Kidney capillary endothelial cell (primary cell): ENCODE measurements at places on chromosomes 1 and 21.
A peak's percentile ranks its signal among the peaks of the same experiment; 100 is the strongest.

- peak; percentile 73 for DNase-seq
These were observed 14.1 kb upstream of the NUAK2 start for GRCh38 chr1:205335692-205336091.

- DNase-seq, result no peak
These were observed 6.1 kb upstream of the C4BPA start for GRCh38 chr1:207097871-207098324.

- DNase-seq, result no peak
These were observed 317.7 kb downstream of the MATN1 start for GRCh38 chr1:30405631-30406212.

- no peak for DNase-seq
These were observed 8.1 kb downstream of the PRXL2B start for GRCh38 chr1:2594641-2595131.

DNA sequence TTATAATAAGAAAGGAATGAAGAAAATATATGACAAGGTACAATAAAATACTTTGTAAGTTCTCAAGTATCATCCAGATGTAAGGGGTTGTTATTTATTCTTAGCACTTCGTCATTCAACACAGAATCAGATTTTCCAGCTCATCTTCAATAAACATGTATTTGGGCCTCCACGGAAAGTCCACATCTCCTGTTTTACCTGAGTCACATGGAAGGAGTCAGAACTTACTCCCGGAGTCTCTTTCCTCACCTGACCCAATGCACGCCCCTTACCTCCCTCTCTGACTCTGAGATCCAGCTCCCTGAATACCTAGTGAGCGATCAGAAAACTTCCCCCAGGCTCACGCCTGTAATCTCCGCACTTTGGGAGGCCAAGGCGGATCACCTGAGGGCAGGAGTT, 1.5 kb upstream of the PMVK start:
- DNase-seq, result no peak

DNA sequence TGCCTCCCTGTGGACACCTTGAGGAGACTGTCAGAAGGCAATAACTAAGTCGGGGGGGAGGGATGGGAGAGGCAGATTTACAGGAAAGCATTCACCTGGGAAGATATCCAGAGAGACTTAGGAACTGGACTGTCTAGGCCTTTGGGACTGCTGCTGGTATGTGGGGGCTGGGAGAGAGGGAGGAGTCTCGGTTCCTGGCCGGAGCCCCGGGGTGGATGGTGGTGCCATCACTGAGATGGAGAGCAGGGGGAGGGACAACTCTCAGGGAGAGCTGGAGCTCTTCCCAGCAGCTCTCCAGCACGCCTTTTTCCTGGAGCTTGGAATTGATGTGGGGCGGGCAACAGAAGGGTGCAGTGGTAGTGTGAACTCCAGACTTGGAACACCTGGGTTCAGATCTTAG, 22.1 kb downstream of the PTPRF start:
- DNase-seq, result no peak

GRCh38 chr1:30909365-30910068, 959 bp upstream of the SDC3 start:
- no peak for DNase-seq

DNA sequence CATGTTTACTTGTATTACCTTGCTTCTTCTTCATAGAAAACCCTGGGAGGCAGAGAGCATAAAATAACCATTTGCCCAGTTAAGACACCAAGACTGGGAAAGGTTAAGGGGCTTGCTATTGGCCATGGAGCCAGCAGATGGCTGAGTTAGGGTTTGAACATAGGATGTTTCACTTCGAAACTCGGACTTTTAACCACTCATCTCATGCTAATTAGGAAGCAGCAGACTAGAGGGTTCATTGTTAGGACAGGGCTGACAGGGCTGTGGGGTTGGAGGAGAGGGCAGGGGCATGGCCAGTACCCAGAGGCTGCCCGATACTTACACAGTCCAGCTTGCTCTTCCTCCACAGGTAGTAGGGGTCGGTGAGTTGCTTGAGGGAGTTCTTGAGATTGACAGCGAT, 17.0 kb downstream of the SLC26A9 start:
- no peak for DNase-seq

GRCh38 chr21:46606427-46606813, 1.5 kb upstream of the S100B start:
- DNase-seq, result no peak

GRCh38 chr1:45928486-45929205, 125.2 kb downstream of the MAST2 start:
- no peak for DNase-seq

DNA sequence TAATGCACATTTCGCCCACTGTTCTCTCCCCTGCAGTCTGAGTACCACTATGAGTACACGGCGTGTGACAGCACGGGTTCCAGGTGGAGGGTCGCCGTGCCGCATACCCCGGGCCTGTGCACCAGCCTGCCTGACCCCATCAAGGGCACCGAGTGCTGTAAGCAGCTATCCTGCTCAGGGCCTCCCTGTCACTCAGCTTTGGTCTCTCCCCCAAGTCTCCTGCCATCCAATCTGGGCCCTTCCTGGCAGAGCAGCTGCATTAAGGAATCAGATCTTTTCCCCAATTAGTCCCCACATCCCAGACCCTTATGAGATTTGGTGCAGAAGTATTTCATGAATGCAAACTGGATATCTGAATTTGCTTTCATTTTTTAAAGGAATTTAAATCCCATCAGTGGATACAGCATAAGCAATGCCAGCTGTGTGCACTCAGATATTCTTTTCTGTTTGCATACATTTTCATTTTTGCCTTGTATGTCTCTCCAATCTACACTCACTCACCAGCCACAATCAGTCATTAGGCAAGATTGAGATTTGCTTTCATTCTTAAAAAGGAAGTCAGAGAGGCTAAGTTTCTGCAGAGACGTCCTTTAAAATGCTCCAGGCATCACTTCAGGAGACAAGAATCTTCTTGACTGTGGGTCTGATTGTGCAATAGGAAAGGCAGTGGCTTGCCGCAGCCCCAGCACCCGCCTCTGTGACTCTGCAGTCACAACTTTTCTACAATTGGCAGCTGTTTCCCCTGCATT, 48.1 kb downstream of the ELAPOR1 start:
- no peak for DNase-seq

DNA sequence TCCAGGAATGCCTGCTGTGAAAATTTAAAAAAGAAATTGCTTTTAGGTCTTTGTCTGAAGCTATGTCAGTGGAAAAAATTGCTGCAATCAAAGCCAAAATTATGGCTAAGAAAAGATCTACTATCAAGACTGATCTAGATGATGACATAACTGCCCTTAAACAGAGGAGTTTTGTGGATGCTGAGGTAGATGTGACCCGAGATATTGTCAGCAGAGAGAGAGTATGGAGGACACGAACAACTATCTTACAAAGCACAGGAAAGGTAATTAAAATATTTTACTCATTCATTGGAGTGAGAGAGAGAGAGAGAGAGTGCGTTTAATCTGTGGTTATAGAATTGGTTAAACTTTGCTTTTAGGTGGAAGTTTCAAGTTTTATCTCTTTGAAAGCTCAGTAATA, 20.0 kb downstream of the CDC73 start:
- no peak for DNase-seq

DNA sequence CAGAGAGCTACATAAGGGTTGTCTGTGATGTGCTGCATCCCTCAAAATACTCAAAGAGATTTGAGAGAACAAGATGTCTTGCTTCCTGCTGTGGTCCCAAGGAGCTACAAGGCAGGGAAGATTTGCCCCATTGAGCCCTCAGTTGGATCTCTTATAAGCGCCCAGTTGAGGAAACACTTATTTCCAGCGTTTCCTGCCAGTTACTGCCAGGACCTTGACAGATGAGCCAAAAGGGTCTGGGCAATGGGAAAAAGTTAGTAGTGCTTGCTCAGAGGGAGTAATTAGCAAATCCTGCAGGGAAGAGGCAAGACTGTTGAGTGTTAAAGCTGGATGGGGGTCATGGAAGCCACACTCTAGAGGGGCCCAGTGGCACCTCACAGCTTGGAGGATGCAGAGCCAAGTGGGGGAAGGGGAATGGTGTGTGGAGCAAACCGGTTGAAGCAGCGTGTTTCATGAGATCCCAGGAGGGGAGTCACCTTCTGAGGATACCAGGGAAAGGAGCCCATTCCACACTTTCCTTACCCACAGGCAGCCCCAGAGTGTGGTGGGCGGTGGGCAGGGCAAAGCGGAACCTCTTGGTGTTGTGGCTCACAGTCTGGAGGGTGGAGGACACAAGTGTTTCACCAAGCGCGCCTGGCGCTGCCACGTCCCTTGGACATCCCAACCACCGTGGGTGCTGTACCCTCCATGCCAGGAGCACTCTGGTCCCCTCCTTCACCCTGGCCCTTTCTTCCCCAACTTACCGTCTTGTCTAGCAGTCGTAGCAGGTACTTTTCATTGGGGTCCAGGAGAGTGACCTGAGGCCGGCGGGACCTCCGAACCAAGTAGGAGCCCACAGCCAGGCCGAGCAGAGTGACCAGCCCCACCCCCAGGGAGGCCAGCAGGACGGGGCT, 805 bp downstream of the CYB5R1 start:
- no peak for DNase-seq

GRCh38 chr1:100481303-100481702, 56.6 kb upstream of the GPR88 start:
- DNase-seq, result no peak

DNA sequence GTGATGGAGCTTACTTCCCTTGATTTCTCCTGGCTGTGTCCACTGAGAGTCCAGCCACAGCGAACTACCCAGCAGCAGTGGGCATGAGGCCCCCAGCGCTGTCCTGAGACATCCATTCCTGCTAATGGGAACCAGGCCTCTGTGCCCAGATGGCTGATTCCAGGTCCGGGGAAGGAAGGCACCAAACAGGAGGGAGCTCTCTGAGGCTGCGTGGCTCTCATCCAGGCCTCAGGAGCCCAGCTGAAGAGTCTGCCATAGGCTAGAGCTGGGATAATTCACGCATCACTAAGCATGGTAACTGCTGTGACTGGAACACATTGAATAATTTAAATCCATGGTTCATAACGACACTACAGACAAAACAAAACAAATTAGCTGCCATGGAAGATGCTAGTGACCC, 24.7 kb upstream of the LRRC47 start:
- DNase-seq, result no peak

GRCh38 chr1:94098585-94099111, 22.3 kb downstream of the ABCA4 start:
- DNase-seq, result no peak

DNA sequence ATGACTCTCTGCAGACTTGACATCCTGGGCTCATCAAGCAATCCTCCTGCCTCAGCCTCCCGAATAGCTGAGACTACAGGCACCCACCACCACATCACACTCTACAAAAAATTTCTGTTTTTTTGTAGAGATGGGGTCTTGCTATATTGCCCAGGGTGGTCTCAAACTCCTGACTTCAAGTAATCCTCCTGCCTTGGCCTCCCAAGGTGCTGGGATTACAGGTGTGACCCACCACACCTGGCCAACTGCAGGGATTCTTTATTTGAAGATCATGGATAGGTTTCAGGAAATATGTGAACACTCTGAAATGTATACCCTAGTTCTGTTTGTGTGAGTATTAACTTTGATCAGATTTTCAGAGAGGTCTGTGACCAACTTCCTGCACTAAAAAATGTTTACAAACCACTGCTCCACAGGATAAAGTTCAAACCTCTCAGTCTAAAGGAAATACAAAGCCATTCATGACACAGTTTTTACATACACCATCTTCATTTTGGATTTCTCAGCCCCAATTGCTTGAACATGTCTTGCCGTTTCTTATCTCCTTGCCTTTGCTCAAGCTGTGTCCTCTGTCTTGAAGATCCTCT, 252.3 kb upstream of the FGGY start:
- DNase-seq, result no peak

DNA sequence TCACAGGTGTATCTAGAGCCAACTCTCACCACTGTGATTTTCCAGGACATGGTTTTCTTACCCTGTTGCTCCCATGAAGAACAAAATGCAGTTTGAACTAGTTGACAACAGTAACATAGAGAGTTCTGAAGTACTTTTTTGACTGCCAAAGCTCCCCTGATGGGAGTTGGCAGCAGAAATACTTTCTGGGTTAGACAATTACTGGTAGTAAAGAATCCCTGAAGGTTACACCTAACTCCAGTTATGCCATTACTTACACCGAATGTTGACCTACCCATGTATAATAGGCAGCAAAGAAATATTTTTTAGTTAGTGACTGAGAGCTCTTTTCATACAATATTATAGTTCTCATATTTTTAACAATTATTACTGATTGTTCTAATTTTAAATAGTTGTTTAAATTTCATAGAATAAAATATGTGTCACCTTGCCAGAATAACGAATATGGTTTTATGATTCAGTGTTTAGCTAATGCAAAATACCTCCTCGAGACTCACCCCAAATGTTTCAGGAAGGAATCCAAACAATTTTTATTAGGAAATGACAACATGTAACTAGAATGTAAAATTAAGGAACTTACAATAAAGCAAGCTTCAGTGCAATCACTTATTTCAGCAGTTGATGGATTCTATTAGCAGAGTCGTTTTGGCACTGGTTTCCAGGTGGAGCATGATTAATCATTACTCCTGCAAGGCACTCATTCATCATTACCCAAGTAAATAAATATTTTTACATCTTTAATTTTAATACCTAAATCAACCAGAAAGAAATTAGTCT, 237.6 kb downstream of the MRPL39 start:
- no peak for DNase-seq

- DNase-seq, result no peak
These were observed 65.6 kb downstream of the RGSL1 start for GRCh38 chr1:182515556-182515955.

- DNase-seq, result no peak
These were observed 26.2 kb downstream of the HYI start for GRCh38 chr1:43427524-43427923.

- no peak for DNase-seq
These were observed 17.8 kb downstream of the ABCG1 start for GRCh38 chr21:42236693-42237092.

DNA sequence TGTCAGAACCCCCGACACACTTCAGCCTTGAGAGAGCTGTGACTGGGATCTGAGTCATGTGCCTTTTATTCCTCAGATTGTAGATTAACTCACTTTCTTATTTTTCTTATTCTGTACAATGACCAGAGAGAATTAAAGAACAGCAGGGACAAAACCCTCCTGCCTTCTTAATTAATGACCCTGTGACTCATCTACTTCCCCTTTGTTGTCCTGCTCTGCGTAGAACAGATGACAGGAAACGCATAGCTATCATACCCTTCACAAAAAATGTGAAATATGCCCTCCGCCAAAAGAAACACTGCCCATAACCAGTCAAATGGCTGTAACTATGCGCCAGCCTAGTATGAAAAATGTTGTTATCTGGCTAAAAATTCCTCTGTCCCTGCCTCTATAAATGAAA, 9.1 kb upstream of the PADI2 start:
- DNase-seq, result peak; percentile 98

DNA sequence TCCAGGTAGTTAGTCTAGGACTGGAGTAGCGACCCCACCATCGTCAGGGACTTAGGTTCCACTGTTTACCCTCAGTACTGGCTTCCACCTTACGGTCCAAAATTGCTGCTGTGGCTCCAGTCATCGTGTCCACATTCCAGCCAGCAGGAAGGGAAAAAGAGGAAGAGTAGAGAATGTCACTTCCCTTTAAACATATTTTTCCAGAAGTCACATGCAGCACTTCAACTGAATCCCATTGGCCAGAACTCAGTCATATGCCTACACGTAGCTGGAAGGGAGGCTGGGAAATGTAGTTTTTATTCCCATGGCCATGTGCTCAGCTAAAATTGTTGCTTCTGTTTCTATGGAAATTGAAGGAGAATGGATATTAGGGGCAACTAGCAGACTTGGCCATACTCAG, 84.1 kb upstream of the SELENON start:
- DNase-seq, result no peak

GRCh38 chr1:54298284-54299033, 98.5 kb downstream of the MRPL37 start:
- DNase-seq, result no peak

- no peak for DNase-seq
These were observed 35.5 kb upstream of the MAP1LC3C start for GRCh38 chr1:242034392-242034791.

- DNase-seq, result no peak
These were observed 148.6 kb downstream of the HUNK start for GRCh38 chr21:32021319-32021994.
